ENCODE measurements at places on chromosomes 5 and 9. TPM values are rescaled to one million over a fixed set of nuclear protein-coding genes. Genes with fewer than 3 reads are reported as not detected.

DNA sequence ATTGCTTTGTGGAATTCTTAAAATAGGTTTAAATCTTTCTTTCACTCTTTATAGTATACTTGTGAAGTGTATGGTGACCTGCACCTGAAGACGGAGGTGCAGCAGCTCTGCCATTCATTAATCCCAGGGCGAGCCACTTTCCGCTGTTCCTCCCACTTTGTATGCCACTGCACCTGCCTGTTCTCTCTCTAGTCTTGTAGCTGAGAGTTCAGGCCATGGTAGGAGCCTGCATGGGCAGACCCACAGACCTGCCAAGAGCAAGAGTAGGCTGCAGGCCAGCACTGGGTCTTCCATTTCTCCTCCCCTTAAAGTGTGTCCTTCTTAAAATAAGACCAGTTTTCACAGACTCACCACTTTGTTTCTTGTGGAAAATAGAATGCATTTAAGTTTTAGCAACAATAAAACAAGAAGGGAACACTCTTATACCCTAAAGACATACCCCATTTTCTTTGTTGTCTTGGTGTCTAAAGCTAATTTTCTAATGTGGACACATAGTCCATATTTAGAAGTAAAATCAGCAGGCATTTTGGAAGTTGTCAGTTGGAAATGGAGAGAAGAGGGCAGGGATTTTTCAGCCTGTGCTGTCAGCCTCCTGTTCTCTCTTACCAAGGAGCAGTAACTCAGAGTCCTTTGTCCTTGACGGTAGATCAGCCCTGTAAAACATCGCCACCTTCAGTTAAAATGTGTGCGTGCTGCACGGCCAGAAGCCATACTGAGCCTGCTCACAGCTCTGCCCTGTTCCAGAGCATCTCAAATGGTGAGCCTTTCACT, 103.2 kb downstream of the SNCAIP start:
- no peaks in the 10 kb centered on the region for H3K27me3 ChIP-seq
- H3K4me3 ChIP-seq: no peak overlapping the region
- no peak overlapping the region for H3K27ac ChIP-seq
- peak; percentile 31 for DNase-seq

DNA sequence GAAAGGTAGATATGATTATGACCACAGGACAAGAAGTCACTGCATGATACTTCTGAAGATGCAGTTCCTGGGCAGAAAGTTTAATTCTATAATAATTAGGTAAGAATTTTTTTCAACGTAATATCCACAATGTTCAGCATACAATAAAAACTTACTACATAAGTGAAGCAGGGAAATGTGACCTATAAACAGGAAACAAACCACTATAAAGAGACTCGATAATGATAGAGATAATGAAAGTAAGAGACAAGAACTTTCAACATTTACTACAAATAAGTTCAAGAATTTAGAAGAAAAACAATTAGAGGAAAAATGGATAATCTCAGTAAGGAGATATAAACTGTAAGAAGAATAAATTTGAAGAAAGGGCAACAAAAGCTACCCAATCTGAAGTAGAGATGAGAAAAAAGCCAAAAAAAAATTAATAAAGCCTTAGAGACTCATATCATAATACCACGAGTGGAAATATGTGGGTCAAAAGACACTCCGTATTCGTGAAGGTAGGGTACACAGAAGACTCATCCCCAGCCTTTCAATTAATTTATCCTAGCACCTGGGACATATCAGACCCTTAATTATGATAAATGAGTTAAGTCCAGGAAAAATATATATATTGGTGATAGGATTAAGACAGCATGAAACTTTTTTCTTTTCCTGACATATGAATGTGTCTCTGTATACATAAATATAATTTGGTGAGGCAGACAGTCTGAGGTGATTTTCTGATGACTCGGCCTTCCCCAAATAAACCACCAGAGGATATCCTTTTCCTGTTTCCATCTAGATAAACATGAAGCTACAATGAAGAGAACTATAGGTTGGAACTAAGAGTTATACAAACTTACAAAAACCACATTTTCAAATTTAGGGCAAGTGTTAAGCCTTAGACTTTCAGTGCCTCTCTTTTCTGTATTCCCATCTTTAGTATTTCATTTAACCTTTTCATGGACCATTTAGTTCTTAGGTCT, 120.4 kb downstream of the RAPGEF6 start:
- no peaks in the 10 kb centered on the region for H3K36me3 ChIP-seq
- H3K27me3 ChIP-seq: no peaks in the 10 kb centered on the region
- DNase-seq: no peak

SLC35D2 gene
- 29.3 TPM for total RNA-seq

NME5 gene
- 5.2 TPM for total RNA-seq

DNA sequence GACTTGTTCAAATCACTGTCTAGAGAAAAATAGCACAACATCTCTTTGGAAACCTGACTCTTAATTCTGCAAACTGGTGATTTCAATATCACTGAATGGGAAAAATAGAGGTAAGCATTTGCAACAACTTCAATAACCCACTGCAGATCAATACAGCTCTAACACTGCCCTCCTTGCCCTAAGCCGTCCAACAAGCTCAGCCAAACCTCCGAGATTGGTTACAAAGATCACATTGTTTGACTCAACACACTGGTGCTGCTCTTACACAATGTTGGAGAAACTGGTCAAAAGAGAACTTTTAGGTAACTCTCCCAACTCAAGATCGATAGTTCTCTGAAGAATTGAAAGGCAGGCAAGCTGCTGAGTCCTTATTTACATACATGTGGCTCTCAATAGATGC, 150.4 kb downstream of the SPOCK1 start:
- no peaks in the 10 kb centered on the region for H3K27me3 ChIP-seq
- no peak overlapping the region for H3K4me3 ChIP-seq
- H3K27ac ChIP-seq: no peak overlapping the region

CERCAM gene
- total RNA-seq: 17.2 TPM

DNA sequence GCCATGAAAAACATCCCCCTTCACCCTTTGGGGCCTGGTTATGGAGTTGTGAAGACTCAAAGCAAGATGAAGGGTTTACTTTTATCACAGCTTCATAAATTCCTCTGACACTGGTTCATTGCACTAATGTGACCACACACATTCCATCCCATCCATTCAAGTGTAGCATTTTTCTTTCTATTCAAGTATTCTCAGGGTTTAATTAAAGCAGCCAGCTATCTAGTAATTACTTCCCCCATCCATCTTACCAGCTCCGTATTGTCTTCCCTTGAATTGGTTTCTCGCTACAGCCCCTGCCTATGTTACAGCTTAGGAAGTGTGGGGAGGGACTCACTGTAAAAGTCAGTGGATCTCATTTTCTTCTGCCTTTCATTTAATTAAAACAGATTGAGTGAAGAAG, 387.0 kb upstream of the RFX3 start:
- no peak overlapping the region for H3K27ac ChIP-seq
- no peak overlapping the region for H3K4me3 ChIP-seq
- H3K4me1 ChIP-seq: no peaks in the 10 kb centered on the region
- H3K27me3 ChIP-seq: no peaks in the 10 kb centered on the region

GRCh38 chr5:143521141-143521540, 117.7 kb upstream of the NR3C1 start:
- no peaks in the 10 kb centered on the region for H3K36me3 ChIP-seq
- DNase-seq: no peak
- H3K27me3 ChIP-seq: no peaks in the 10 kb centered on the region
- H3K27ac ChIP-seq: no peak overlapping the region
- H3K4me3 ChIP-seq: no peak overlapping the region

GRCh38 chr9:112061152-112061740, 113.9 kb downstream of the SUSD1 start:
- H3K36me3 ChIP-seq: no peaks in the 10 kb centered on the region
- peaks cover 49% of the 10 kb centered on the region for H3K4me1 ChIP-seq
- peak overlapping the region; percentile 80 for H3K27ac ChIP-seq
- no peak overlapping the region for H3K4me3 ChIP-seq
- DNase-seq: no peak
- H3K27me3 ChIP-seq: no peaks in the 10 kb centered on the region

DNA sequence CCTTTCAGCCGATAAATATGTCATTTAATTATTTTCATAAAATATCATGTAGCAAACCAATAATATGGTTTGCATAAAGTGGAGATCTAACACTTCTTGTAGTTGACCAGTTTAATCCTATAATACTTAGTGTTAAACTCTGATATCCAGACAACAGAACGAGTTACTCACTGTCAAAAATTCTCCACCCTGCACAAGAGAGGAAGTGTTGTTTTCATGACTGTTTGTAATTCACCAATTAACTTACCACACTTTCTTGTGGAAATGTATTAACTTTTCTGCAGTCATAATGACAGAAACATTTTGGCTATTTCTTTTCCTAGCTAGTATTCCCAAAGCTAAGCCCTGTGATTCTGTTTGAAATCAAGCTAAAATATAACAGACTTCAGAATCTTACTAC, 555.3 kb upstream of the FTMT start:
- H3K36me3 ChIP-seq: no peaks in the 10 kb centered on the region
- no peaks in the 10 kb centered on the region for H3K4me1 ChIP-seq
- no peak overlapping the region for H3K27ac ChIP-seq

- no peaks in the 10 kb centered on the region for H3K27me3 ChIP-seq
- peaks cover 14% of the 10 kb centered on the region for H3K4me1 ChIP-seq
- no peak for DNase-seq
- no peaks in the 10 kb centered on the region for H3K36me3 ChIP-seq
These were observed 3.2 kb upstream of the HMGCS1 start for GRCh38 chr5:43316421-43316820.

ENTREP1 gene
- total RNA-seq: 28.5 TPM

NEURL1B gene
- total RNA-seq: 14.9 TPM

DNA sequence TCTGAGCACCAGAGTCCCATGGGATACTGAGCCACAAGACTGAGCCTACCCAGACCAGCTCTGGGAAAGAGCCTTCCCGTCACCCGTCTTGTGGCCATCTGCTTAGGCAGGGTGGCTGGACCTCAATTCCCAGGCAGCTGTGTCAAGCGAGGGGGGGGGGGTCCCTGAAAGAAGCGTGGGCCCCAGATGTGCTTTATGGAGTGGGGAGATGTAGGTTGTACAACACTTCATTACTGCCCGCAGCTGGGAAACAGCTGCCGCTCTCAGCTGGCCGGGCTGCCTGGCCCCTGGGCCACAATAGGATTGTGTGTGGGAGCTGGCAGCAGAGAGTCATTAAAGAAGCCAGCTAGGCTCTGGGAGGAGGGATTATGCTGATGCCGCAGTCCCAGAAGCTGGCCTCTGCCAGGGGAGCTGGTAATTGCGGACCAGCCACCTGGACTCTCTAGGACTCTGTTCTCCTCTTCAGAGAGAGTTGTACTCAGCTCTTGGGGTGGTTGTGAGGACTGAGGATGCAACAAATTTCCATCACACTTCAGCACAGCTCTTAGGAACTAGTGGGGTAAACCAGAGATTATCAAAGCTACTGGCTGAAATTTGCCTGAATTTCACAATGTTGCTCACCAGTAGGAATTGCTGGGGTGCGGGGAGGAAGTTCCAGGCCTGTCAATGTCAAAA, 145.4 kb downstream of the GADD45G start:
- H3K4me1 ChIP-seq: peaks cover 9% of the 10 kb centered on the region
- H3K27me3 ChIP-seq: no peaks in the 10 kb centered on the region
- no peaks in the 10 kb centered on the region for H3K36me3 ChIP-seq

DNA sequence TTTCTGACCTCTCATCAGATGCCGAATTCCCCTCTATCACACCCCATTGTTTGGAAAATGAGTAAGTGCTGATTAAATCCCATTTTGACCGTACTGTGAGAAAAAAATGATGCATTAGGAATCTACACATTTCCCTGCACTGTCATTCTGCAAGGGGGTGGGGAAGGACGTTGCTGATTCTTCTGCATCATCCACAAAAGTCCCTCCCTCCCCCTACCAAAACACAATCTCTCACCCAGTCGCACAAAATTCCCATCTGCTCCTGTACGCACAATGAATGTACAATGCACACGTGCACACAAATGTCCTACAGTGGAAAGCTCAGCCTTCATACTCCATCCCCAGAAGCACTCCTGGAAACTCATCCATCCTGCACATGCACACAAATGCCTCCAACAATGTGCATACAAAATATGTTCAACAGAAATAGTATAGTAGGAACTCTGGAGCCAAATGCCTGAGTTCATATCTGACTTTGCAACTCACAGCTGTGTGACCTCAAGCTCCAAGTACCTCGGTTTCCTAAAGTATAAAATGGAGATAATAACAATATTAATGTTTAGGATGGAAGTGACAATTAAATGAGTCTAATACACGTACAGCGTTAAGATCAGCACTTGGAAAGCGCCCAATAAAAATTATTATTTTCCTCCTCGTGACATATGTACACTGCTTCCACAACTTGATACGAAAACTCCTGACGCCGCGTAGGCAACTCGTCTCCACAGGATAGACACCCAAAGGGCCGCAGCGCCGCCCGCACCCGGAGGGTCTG, 809 bp downstream of the TNIP1 start:
- H3K4me3 ChIP-seq: peak overlapping the region; percentile 86
- H3K36me3 ChIP-seq: no peaks in the 10 kb centered on the region
- H3K4me1 ChIP-seq: peaks cover 68% of the 10 kb centered on the region

GRCh38 chr9:77997611-77998284, 33.9 kb downstream of the GNAQ start:
- no peak overlapping the region for H3K4me3 ChIP-seq
- peak overlapping the region; percentile 17 for H3K27ac ChIP-seq
- DNase-seq: no peak
- no peaks in the 10 kb centered on the region for H3K36me3 ChIP-seq
- peaks cover 37% of the 10 kb centered on the region for H3K4me1 ChIP-seq

DNA sequence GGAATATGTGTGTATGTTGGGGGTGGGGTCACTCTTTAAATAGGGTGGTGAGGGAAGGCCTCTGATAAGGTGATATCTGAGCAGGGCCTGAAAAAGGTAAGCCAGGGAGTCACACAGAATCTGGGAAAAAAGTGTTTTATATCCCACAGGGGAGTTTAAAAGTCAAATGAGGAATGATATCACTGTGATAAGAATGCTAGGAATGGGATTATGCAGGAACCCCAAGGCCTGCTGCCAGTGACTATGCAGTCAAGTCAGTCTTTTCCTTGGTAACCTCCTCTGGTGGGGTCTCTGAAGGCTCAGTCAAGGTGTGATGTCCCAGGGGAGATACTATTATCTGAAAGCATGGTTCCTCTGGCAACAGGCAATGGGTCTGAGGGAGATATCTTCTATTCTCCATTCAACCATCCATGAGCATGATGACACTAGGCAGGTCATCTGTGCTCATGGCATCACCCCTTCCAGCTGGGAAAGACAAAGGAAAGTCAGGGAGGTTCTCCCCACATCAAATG, 53.5 kb downstream of the GRIA1 start:
- no peak overlapping the region for H3K4me3 ChIP-seq
- H3K4me1 ChIP-seq: no peaks in the 10 kb centered on the region

SOWAHA gene
- 0.30 TPM for total RNA-seq

ECM2 gene
- 9.6 TPM for total RNA-seq

CATSPER3 gene
- total RNA-seq: 0.67 TPM
